GM03348 (cell line): ENCODE measurements at places on chromosomes 6 and 20.
A peak's percentile ranks its signal among the peaks of the same experiment; 100 is the strongest.

- DNase-seq, result no peak
These were observed 18.7 kb downstream of the MANEA start for GRCh38 chr6:95596021-95596420.

DNA sequence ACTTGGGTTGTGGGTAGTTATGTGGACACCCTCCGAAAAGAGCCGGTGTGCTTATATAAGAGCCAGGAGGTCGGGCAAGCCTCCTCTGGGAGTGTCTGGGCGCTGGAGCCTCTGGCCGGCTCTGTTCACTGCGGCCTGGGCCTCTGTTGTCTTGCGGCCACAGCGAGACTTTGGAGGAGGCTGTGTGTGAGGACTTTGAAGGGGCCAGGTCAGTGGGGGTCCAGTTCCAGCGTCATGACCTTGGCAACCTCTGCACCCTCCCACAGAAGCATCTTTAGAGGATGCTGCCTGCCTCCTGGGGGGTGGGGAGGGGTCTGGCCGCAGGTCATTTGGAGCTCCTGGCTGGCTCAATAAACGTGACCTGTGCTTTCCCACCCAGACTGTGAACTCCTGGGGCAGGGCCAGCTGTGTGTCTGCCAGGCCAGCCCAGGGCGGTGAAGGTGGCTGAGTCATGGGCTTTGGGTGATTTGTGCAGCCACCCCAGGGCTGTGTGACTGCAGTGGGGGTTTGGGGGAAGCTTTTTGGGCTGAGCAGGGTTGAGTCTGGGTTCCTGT, 1.2 kb downstream of the TCEA2 start:
- DNase-seq, result peak; percentile 76

DNA sequence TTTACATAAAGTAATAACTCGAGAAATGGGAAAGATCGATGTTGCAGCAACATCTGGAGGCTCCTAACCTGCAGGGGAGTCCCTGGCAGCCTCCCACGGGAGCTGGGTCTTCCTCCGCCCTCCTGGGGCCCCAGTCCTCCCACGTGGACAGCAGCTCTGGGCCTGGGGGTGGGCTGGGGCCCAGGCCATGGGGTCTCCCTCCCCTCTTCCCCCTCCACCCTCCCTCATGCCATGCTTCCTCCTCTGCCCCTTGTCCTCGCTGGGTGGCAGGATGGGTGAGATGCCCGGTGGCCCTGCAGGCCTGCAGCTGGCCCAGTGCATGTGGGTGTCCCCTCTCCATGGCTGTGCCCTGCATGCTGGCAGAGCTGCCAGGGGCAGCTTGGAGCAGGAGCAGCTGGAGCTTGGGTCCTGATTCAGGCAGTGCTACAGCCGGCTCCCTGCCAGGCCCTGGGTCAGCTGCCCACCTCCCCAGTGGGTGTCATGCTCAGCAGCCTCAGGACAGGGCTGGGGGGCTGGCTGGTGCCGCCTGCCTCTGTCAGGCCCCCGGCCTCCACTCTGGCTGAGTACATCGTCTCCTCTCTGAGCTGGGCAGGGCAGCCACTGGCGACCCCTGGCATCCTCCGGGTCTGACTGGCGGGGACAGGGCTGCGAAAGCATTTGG, 48.9 kb upstream of the BHLHE23 start:
- no peak for DNase-seq

GRCh38 chr6:87274660-87275274, 47.6 kb upstream of the SMIM8 start:
- DNase-seq, result peak; percentile 85

GRCh38 chr6:122845916-122846612, 57.0 kb downstream of the SMPDL3A start:
- DNase-seq, result peak; percentile 56

DNA sequence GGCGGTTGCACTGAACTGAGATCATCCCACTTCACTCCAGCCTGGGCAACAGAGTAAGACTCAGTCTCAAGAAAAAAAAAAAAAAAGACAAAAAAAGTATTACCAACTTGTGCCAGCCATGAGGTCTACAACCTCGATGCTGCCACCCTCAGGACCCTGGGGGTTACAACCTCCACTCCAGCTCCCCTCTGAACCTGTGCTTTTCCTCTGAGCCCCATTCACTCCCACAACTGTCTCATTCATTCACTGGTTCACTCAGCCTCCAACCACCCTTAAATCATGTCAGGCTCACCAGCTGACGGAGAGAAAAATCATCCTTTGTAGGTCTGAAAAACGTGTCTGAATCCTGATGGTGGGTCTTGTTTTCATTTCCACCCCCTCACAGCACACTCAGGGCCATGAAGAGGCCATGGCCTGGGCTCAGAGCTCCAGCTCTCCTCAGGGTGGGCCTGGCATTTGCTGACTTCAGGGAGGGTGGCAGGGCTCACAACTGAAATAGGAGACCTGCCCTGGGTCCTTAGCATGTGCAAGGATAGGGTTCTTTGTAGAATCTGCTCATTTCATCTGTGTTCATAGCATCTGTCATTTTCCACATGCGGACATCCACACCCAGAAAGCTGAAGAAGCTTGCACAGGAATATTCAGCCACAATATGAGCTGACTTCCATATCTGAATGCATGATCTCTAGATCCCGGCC, 1.9 kb upstream of the ULBP1 start:
- DNase-seq, result peak; percentile 20

GRCh38 chr20:38246357-38247165, 14.0 kb downstream of the KIAA1755 start:
- DNase-seq, result no peak

DNA sequence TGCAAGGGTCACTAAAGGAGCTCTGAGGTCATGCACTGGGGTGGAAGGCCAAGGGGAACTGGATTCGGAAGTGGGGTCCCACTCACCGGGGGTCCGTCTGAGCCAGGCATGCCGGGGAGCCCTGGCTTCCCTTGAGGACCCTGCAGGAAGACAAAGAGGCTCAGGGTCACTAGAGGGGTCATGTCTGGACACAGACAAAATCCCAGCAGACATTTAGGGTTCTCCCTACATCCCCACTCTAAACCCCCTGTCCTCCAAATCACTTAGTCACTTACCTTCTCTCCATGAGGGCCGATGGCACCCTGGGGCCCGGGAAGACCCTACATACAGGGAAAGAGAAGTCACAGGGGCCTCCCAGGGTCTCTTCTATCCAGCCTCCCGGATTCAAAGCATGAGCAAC, 15.4 kb downstream of the COL11A2 start:
- DNase-seq, result no peak
